Activated naive CD4-positive, alpha-beta T cell treated with anti-CD3 and anti-CD28 coated beads, Interleukin-2, amount 10 ng/mL, durations not matched to agents 7 days and 5 days (primary cell): ENCODE measurements at places on chromosomes 1 and 21.

- no peaks in the 10 kb centered on the region for H3K27me3 ChIP-seq
- peak overlapping the region; percentile 24 for H3K27ac ChIP-seq
- no peak overlapping the region for H3K4me3 ChIP-seq
- peaks cover 30% of the 10 kb centered on the region for H3K4me1 ChIP-seq
- no peak for DNase-seq
These were observed 45.5 kb downstream of the RABGAP1L start for GRCh38 chr1:174204697-174205308.

- no peaks in the 10 kb centered on the region for H3K36me3 ChIP-seq
- H3K4me1 ChIP-seq: peaks cover under 1% of the 10 kb centered on the region
- no peak overlapping the region for H3K27ac ChIP-seq
These were observed 9.4 kb upstream of the JAK1 start for GRCh38 chr1:64975740-64976139.

DNA sequence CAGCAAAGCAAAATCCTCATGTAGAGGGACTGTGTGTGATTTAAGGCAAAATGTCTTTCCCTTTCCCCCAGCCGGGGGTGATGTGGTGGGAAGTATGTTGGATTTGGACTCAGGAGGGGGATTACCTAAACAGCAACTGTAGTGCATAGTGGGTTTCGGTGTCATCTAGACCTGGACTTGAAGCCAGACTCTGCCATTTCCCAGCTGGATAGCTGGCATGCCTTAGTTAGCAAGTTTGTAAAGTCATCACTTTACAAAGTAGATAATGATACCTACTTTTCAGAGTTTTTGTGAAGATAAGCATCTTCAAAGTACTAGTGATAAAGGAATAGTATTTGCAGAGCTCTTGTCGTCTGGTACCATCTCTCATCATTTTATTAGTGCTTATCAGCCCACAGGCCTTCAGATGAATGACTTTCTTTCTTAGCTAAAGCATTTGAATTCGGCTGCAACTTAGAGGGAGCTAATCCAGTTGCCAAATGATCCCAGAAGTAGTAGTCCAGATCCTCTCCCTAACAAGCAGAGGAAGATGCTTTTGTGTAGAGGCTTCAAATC lies 56.2 kb upstream of the ROR1 start:
- H3K4me1 ChIP-seq: no peaks in the 10 kb centered on the region
- DNase-seq: no peak
- H3K27ac ChIP-seq: no peak overlapping the region
- peaks cover 12% of the 10 kb centered on the region for H3K27me3 ChIP-seq
- H3K4me3 ChIP-seq: no peak overlapping the region

DNA sequence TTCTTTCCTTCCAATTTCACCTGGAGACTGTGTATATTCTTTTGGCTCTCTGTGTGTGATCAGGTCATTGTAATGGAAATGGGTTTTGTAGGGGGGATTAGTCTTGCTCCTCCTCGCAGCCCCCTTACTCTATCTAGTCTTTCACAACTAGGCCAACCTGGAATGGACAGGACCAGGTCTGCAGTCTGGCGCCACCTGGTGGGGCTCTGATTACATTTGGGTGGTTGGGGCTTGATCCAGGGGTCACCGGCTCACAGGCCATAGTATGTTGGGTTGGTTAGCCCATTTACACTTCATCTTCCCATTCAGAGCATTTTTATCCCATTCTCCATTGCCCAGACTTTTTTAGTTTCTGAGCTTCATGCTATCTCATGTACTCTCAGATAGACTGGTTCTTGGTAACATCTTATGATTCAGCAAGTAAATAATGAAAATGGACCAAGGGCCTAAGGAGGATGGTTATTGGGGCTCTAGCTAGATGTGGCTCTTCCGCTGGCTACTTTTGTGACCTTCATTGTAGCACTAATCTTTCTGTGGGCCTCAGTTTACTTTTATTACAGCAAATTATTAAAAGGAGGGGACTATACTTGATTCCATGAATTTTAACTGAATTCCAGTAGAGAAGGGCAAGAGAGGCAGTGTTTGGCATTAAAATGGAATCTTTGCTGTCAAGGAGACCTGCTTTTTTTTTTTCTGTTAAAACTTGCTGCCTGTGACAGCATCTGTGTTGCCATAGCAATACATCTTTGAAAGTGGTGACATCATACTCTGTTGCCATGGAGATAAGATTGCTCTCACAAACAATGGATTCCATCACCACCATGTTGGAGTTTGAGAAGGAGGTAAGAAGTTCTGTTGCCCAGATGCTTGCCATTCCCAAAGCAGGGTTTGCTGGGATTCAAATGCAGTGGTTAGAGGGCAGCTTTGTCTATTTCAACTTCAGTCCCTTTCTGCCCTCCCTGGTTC lies 150.1 kb downstream of the PLXNA2 start:
- H3K4me3 ChIP-seq: no peak overlapping the region
- no peak overlapping the region for H3K27ac ChIP-seq
- DNase-seq: peak; percentile 78
- H3K4me1 ChIP-seq: no peaks in the 10 kb centered on the region

GRCh38 chr1:43764581-43764980 lies 57.2 kb downstream of the ST3GAL3 start:
- no peak for DNase-seq
- H3K4me1 ChIP-seq: no peaks in the 10 kb centered on the region
- no peak overlapping the region for H3K27ac ChIP-seq
- H3K36me3 ChIP-seq: no peaks in the 10 kb centered on the region
- no peaks in the 10 kb centered on the region for H3K27me3 ChIP-seq

DNA sequence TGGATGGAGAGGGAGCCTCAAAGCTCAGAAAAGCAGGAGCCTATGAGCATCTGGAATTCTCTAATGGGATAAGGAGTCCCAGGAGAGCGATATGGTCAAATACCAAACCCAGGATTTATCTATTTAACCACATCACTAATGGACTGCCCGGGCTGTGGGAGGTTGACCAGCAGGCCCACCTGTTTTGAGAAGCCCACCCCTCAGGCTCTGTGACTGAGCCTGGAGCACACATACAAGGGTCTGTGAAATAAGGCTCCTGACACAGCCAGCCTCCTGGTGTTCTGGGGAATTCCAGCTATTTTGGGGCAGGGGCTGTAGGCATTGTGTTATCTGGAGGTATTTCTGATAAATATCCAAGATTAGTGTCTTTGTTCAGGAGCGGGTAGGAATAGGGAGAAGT lies 132.0 kb upstream of the C1orf21 start:
- H3K27ac ChIP-seq: no peak overlapping the region
- no peak overlapping the region for H3K4me3 ChIP-seq
- H3K36me3 ChIP-seq: no peaks in the 10 kb centered on the region
